ENCODE measurements at places on chromosomes 11 and 22.

GRCh38 chr11:14578541-14578956, 58.4 kb upstream of the PSMA1 start:
- no peak overlapping the region for H3K4me3 ChIP-seq
- no peak overlapping the region for H3K27ac ChIP-seq
- no peaks in the 10 kb centered on the region for H3K36me3 ChIP-seq
- H3K27me3 ChIP-seq: no peaks in the 10 kb centered on the region
- DNase-seq: no peak
- no peaks in the 10 kb centered on the region for H3K4me1 ChIP-seq

GRCh38 chr11:78420796-78421209, 3.2 kb upstream of the GAB2 start:
- H3K4me3 ChIP-seq: no peak overlapping the region
- peaks cover 5% of the 10 kb centered on the region for H3K4me1 ChIP-seq
- H3K27ac ChIP-seq: no peak overlapping the region
- H3K27me3 ChIP-seq: no peaks in the 10 kb centered on the region

- no peak overlapping the region for H3K4me3 ChIP-seq
- no peak overlapping the region for H3K27ac ChIP-seq
- no peaks in the 10 kb centered on the region for H3K27me3 ChIP-seq
- no peaks in the 10 kb centered on the region for H3K36me3 ChIP-seq
- no peak for DNase-seq
- H3K4me1 ChIP-seq: no peaks in the 10 kb centered on the region
Observed at GRCh38 chr11:77058900-77059299, 7.9 kb upstream of the CAPN5 start.

DNA sequence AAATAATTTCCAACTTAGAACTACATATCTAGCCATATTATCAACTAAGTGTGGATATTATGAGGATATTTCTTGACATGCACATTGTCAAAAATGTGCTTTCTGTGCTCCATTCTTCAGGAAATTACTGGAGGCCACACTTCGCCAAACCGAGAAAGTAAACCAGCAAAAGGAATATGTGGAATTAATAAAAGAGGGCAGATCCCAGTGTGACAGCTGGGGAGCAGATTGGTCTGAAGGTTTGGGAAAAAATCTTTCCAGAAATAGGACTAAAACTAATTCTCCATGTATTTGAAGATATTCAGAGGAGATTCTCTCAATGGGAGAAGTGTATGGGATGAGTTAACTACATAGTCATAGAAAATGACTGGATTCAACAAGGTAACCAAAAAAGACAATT, 546.9 kb upstream of the API5 start:
- no peaks in the 10 kb centered on the region for H3K27me3 ChIP-seq
- DNase-seq: no peak
- no peaks in the 10 kb centered on the region for H3K36me3 ChIP-seq
- no peaks in the 10 kb centered on the region for H3K4me1 ChIP-seq
- H3K27ac ChIP-seq: no peak overlapping the region
- H3K4me3 ChIP-seq: no peak overlapping the region

GRCh38 chr11:95695181-95695580, 94.4 kb downstream of the FAM76B start:
- H3K27ac ChIP-seq: no peak overlapping the region
- H3K4me3 ChIP-seq: no peak overlapping the region
- no peak for DNase-seq
- no peaks in the 10 kb centered on the region for H3K36me3 ChIP-seq
- H3K27me3 ChIP-seq: no peaks in the 10 kb centered on the region

GRCh38 chr11:8387141-8387540, 123.5 kb upstream of the LMO1 start:
- H3K4me1 ChIP-seq: peaks cover 4% of the 10 kb centered on the region
- no peaks in the 10 kb centered on the region for H3K27me3 ChIP-seq
- H3K36me3 ChIP-seq: no peaks in the 10 kb centered on the region
- no peak overlapping the region for H3K27ac ChIP-seq

- no peak for DNase-seq
- H3K4me1 ChIP-seq: no peaks in the 10 kb centered on the region
- H3K27ac ChIP-seq: no peak overlapping the region
Observed at GRCh38 chr11:94043241-94043640, 22.1 kb downstream of the HEPHL1 start.

DNA sequence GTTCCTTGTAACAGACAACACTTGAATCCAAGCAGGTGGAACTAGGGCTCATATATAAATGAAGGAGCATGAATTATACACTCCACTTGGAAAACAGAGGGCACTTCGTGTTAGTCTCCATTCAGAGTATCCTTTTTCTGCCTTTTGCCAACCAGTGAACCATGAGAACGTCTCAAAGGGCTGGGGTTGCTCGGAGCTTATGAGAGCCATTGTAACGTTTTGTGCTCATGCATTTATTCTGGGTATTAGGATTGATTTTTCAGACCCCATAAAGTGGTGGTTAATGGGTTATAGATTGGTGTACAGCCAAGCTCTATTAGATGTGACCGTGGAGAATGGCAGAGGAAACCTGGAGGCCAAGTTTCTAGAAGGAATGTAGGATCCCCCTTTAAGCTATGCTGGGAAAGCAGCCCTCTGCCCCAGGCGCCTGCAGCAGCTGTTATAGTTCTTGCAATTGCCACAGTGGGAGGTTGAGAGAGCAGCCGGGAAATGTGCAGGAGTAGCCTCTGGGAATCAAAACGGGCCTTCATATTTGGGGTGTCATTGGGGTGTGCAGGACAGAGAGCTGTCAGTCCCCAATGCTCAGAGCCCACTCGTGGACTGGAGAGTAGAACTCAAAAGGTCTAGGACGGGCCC, 54.6 kb upstream of the ASPHD2 start:
- DNase-seq: no peak
- no peak overlapping the region for H3K4me3 ChIP-seq
- no peaks in the 10 kb centered on the region for H3K27me3 ChIP-seq
- no peak overlapping the region for H3K27ac ChIP-seq
